ENCODE measurements at places on chromosomes 13 and 19. TPM values are rescaled to one million over a fixed set of nuclear protein-coding genes. Genes with fewer than 3 reads are reported as not detected.

DNA sequence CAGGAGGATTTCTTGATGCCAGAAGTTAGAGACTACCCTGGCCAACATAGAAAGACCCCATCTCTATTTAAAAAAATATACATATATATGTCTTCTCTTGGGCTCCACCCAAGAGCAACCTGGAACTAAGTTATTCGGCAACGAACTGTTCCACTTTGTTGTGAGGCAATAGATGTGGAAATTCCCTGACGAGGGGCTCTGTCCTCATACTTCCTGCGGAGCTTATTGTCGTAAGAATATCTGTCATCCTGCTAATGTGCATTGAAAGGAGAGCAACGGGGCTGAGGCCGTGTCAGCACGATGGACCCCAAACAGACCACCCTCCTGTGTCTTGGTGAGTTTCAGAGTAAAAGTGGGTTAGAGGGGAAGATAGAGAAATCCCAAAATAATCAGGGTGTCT, at the start of gene FCAR:
FCAR (plus strand) TSS at position 246 of the 400 bp plus-strand sequence; CDS start at position 301, 55 bp downstream.
- DNase-seq = no peak

The TEKTIP1 gene
- 2.2 TPM for total RNA-seq

DNA sequence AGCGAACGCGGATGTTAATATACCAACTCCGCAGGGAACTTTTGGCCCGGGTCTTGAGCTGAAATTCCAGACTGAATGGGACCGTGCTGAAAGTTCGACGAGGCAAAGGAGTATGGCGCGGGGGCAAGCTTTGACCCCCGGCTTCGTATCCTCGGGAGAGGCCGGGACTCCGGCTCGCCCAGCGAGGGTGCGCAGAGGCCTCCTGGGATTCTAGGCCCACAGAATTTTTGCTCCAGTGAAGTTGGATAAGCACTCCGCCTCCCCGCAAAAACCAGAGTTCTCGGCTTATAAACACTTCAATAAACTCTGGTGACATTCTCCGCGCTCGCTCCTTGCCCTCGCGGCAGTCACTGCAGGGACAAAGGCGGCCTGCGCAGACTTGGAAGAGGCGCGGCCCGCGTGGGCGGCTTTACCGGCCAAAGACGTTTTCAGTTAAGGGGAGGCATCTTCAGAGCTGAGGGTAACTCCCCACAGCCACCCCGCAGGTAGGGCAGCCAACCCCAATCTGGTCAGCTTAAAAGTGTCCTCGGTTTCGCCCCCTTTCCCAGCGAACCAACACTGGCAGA, 112.6 kb downstream of the KCNRG start:
- no peak for DNase-seq

The RFPL4A gene
- not detected for total RNA-seq

GRCh38 chr13:40043764-40044163, 388.3 kb downstream of the COG6 start:
- DNase-seq = no peak

The CEACAM4 gene
- total RNA-seq = 0.22 TPM

GRCh38 chr13:59247171-59247570, 916.6 kb downstream of the DIAPH3 start:
- DNase-seq = no peak

The ZNF575 gene
- total RNA-seq = 7.7 TPM

DNA sequence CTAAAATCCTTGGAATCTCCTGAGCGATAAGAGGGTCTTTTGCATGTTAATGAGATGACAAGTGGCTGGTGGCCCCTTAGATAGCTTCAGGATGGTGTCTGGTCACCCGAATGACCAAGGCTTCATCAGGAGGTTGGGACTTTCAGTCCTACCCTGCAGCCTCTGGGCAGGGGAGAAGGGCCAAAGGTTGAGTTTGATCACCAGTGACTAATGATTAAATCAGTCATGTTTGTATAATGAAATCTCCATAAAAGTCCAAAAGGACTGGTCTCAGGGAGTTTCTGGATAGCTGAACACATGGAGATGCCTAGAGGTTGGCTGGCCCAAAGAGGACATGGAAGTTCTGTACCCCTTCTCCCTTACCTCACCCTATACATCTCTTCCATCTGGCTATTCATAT, 316.2 kb downstream of the MTUS2 start:
- no peak for DNase-seq

The EXOSC5 gene
- total RNA-seq = 11.8 TPM

DNA sequence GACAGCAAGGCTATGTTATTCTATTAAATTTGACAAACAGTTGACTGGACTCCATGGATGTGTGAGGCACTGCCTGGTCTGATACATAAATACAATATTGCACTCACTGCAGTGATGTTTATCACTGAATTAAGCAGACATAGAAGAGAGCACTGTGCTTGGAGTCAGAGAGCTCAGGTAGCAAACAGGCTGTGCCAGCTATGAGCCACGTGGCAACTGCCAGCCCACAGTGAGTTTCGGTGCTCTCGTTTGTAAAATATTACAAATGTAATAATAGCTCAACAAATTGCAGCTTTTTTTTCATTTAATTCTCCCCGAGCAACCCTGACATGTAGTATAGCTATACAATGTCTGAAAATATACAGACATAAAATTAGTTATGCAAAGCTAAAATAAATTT, 237.3 kb downstream of the NALCN start:
- no peak for DNase-seq

- no peak for DNase-seq
These were observed 3.7 kb upstream of the IRS2 start for GRCh38 chr13:109790086-109790485.

DNA sequence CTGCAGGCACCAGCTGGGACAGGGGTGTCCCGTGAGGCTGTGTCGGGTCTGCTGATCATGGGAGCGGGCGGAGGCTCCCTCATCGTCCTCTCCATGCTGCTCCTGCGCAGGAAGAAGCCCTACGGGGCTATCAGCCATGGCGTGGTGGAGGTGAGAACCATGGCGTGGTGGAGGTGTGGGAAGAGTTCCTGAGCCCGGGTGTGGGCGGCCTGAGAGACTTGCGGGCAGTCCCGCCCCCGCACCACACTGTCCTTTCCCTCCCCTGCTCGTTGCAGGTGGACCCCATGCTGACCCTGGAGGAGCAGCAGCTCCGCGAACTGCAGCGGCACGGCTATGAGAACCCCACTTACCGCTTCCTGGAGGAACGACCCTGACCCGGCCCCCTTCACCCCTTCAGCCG, 10.7 kb downstream of the APLP1 start:
- no peak for DNase-seq

GRCh38 chr19:34269489-34269888, 15.1 kb downstream of the GARRE1 start:
- no peak for DNase-seq

- no peak for DNase-seq
These were observed 23.7 kb upstream of the UBE2L5 start for GRCh38 chr13:30398601-30399072.

The ZNF112 gene
- total RNA-seq = 4.4 TPM

The PSPN gene
- total RNA-seq = 3.8 TPM

Data from left colon (tissue), 2 donors.